ENCODE measurements at places on chromosomes 12 and 14.

- H3K27ac ChIP-seq, result no peak overlapping the region
- no peak for DNase-seq
- H3K27me3 ChIP-seq, result peaks cover 24% of the 10 kb centered on the region
These were observed 206.0 kb downstream of the MYRFL start for GRCh38 chr12:70031046-70031445.

DNA sequence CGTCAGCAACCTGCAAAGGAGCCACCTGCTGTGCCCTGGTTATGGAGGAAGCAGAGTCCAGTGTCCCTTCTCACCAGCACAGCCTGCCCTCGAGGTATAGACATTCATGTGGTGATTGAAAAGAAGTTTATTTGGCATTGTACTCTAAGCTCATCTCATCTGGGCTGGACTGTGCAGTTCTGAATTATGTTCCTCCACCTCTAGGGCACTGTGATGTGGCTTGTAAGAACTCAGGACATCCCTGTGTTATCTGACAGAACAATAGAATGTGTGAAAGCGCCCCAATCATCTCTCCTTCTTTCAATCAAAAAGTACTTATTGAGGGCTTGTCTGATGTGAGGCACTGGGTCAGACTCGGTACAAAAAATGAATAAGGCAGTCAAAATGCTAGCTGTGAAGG, 140.1 kb downstream of the DHRS2 start:
- H3K4me1 ChIP-seq, result no peaks in the 10 kb centered on the region
- no peaks in the 10 kb centered on the region for H3K36me3 ChIP-seq
- H3K4me3 ChIP-seq, result no peak overlapping the region
- DNase-seq, result no peak

DNA sequence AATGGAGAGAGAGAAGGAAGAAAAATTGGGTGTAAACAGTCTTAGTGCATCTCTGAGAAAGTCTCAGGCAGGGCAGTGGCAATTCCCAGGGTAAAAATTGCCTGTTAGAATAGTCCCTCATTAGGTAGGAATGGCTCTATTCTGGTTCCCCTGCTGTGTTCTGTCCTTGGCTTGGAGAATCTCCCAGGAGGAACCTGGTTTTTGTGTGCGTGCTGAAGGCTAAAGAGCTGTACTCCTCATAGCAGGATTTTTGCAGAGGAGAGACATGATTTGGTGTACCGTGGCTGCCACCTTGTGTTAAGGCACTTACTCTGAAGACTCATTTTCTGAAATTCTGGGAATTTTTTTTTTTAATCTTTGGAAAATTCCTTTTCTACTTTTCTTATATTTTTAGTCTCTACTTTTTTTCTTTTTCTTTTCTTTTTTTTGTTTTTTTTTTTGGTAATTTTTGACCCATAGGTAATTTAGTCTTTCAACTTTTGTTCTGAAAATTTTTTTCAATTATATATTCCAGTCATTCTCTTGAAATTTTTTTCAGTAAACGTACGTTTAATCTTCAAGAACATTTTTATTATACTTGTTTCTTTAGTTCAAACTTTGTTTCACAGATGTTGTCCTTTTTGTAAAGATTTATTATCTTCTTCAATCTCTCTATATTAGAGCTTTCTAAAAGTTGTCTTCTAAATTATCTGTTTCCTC, 63.8 kb downstream of the FBXO33 start:
- peaks cover 4% of the 10 kb centered on the region for H3K4me1 ChIP-seq
- peak; percentile 10 for DNase-seq
- H3K27ac ChIP-seq, result peak overlapping the region; percentile 52
- H3K4me3 ChIP-seq, result no peak overlapping the region
- no peaks in the 10 kb centered on the region for H3K27me3 ChIP-seq

DNA sequence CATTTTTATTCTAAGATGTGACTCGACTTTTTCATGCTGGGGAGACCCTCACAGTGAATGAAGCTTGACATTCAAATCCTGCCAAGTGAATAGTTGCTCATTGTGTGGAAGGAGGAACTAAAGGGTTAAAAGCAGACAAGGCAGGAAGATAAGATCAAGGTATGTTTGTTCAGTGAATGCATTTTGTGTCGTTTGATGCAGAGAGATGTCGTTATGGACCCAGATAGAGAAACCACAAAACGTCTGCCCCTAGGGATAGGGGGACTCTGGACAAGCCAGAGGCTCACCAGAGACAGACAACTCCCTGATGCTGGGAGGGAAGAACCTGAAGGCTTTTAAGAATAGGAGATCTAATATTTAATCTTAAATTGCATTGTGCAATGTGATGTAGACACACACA, 72.5 kb upstream of the MYL2 start:
- H3K4me1 ChIP-seq, result peaks cover 2% of the 10 kb centered on the region
- peaks cover 59% of the 10 kb centered on the region for H3K27me3 ChIP-seq
- DNase-seq, result no peak
- no peak overlapping the region for H3K27ac ChIP-seq

GRCh38 chr14:79278798-79279644, 932.3 kb downstream of the DIO2 start:
- DNase-seq, result no peak
- no peak overlapping the region for H3K27ac ChIP-seq
- H3K4me3 ChIP-seq, result no peak overlapping the region
- H3K4me1 ChIP-seq, result no peaks in the 10 kb centered on the region
- H3K27me3 ChIP-seq, result peaks cover 20% of the 10 kb centered on the region

- no peak for DNase-seq
- H3K27ac ChIP-seq, result no peak overlapping the region
- no peaks in the 10 kb centered on the region for H3K27me3 ChIP-seq
- H3K4me1 ChIP-seq, result no peaks in the 10 kb centered on the region
These were observed 176.1 kb downstream of the AEBP2 start for GRCh38 chr12:19615384-19615725.

GRCh38 chr12:13288937-13289652, 92.6 kb downstream of the EMP1 start:
- no peak overlapping the region for H3K27ac ChIP-seq
- H3K36me3 ChIP-seq, result no peaks in the 10 kb centered on the region
- peaks cover 23% of the 10 kb centered on the region for H3K27me3 ChIP-seq
- H3K4me1 ChIP-seq, result no peaks in the 10 kb centered on the region
- H3K4me3 ChIP-seq, result no peak overlapping the region

GRCh38 chr14:98510392-98510791, 761.6 kb downstream of the BCL11B start:
- peaks cover 3% of the 10 kb centered on the region for H3K27me3 ChIP-seq
- DNase-seq, result no peak
- H3K4me3 ChIP-seq, result no peak overlapping the region
- H3K4me1 ChIP-seq, result peaks cover 5% of the 10 kb centered on the region
- no peaks in the 10 kb centered on the region for H3K36me3 ChIP-seq

DNA sequence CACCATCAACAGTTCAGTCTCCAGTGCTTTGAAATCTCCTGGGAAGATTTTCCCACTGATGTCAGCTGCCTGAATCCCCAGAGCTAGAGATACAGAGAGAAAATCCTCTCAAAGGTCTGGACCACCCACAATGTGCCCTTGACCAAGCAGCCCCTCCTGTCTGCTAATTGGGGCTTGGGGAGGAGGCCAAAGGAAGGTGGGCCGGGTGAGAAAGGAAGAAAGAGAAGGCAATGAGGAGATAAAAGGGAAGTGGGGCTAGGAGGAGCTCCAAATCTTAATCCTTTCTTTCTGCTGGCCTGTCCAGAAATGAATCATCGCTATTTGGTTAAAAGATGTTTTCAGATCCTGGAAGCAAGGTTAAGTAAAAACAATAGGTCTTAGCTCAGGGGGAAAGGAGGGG, 322.9 kb downstream of the BCL11B start:
- peaks cover 8% of the 10 kb centered on the region for H3K27me3 ChIP-seq
- H3K27ac ChIP-seq, result no peak overlapping the region
- H3K4me3 ChIP-seq, result no peak overlapping the region
- no peaks in the 10 kb centered on the region for H3K36me3 ChIP-seq
- DNase-seq, result no peak

GRCh38 chr12:56808954-56809353, 45.8 kb downstream of the HSD17B6 start:
- H3K27ac ChIP-seq, result no peak overlapping the region
- DNase-seq, result no peak
- no peaks in the 10 kb centered on the region for H3K4me1 ChIP-seq
- no peaks in the 10 kb centered on the region for H3K36me3 ChIP-seq
- no peak overlapping the region for H3K4me3 ChIP-seq
- H3K27me3 ChIP-seq, result peaks cover 48% of the 10 kb centered on the region

DNA sequence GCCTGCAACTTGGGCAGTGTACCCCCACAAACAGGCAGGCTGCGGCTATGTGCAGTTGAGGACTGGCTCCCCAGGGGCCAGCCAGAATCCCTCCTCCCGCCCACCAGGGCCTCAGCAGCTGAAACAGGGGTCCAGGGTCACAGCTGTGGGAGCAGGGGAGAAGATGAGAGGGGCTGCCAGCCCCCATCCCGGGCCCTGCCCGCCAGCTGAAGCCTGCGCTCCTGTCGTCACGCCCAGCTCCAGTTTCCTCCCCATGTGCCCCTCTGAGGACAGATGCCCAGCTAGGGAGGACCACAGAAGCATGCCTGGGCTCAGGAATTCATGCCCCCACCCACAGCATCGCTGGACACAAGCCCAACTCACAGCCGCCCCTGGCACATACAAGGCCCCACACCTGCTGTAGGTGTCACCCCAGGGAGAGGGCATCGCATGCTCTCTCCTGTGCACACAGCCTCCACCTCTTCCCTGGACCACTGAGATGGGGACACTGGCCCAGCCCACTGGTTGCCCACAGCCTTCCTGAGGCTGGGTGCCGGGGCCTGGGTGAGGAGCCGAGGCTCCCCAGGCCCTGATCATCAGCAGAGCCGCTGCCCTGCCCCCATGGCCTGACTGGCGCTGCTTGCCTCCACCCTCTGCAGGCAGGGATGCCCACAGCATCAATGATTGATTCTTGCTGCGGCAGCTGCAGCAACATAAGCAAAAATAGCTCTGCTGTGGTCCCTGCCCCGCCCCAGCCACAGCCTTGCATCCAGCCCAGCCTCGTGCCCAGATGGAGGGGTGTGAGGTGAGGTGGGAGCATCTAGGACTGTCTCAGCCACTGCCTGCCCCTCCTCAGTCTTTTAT, 3.7 kb upstream of the CLBA1 start:
- no peak overlapping the region for H3K4me3 ChIP-seq
- H3K27me3 ChIP-seq, result peaks cover 17% of the 10 kb centered on the region
- H3K27ac ChIP-seq, result peak overlapping the region; percentile 32
- peaks cover 18% of the 10 kb centered on the region for H3K4me1 ChIP-seq

DNA sequence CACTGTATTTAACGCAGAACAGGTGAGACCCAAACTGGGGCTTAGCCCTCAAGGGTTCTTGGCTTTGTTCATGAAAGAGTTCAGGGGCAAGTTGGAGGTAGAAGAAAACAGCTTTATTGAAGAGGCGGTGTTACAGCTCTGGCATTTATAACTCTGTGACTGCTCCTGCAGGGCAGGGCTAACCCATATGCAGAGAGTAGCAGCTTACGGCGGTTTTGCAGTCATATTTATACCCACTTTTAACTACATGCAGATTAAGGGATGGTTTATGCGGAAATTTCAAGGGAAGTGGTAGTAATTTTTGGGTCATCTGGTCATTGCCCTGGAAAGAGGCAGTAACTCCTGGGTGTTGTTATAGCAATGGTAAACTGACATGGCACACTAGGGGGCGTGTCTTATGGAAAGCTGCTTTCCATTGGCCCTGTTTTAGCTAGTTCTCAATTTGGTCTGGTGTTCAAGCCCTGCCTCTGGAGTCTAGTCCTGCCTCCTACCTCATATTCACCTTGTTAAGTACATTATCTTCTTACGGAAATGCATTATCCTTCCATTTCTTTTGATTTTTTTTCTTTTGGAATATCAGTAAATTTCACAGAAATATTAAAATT, 1.8 kb upstream of the IAPP start:
- DNase-seq, result no peak
- H3K27ac ChIP-seq, result no peak overlapping the region
- peaks cover 3% of the 10 kb centered on the region for H3K36me3 ChIP-seq

DNA sequence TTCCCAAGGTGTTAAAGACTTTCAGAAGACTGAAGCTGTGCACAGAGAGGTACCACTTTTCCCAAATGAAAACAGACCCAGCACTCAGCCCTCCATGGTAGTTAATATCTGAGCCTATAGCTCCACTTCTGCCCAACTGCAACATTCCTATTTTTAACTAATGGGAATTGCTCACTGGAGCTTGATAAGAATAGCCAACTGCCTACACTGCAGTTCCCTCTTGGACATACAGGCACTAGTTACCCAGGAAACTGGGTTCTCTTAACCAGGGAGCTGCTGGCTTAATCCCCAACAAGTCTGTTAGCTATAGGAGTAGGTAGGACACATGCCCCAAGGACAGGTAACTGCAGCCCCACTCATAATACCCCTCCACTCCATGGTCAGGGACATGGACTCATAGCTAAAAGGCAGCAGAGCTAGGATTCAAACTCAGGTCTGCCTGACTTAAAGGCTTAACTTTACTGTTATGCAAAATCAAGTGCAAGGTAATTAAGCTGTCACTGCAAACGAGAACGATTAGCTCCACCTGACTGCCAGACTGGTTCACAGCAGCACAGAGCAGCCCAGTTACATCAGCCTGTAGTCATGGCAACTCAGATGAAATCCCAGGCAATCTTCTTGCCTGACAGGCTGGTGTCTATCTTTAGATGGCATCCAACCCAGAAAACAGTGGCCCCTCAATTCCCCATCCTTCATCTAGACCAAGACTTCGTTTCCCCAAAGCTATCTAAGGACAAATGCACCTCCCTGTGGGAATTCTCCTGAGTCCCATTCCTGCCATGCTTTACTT, 77.1 kb upstream of the ACTN1 start:
- H3K27ac ChIP-seq, result peak overlapping the region; percentile 45
- DNase-seq, result no peak
- peaks cover 9% of the 10 kb centered on the region for H3K4me1 ChIP-seq
- no peaks in the 10 kb centered on the region for H3K27me3 ChIP-seq
- H3K36me3 ChIP-seq, result peaks cover 56% of the 10 kb centered on the region
- H3K4me3 ChIP-seq, result no peak overlapping the region

DNA sequence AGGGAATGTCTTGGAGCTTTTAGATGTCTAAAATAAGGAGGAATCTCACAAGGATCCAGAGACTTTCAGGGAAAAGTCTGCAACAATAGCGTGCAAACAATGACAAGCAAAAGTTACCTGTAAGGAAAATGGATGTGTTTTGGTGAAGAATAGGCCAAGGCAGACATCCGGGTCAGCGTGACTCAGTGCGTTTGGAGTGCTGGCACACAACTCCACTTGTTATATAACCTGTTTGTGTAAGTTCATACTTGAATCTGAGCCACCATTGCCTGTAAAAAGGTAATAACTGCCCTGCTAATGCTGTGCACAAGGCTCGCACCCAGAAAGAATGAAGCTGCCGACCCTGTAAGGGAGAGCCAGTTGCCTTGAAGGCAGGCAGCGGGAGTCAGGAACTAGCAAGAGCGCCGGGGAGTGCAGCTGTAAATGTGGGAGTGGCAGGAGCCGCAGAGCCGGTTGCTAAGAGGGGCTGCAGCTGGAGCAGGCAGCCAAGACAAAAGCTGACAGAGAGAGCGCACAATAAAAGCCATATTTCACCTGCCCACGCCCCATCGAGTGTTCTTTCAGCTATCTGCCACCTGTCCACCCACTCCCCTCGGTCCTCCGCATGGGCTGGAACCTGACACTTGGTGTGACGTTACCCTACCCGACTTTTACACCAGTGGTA, 638.5 kb upstream of the MIS18BP1 start:
- no peaks in the 10 kb centered on the region for H3K36me3 ChIP-seq
- DNase-seq, result no peak
- H3K27ac ChIP-seq, result no peak overlapping the region
- no peaks in the 10 kb centered on the region for H3K4me1 ChIP-seq
- no peak overlapping the region for H3K4me3 ChIP-seq
